ENCODE measurements at places on chromosomes 4 and X.

- DNase-seq, result no peak
These were observed 304.6 kb downstream of the ARAP2 start for GRCh38 chr4:35939751-35940150.

DNA sequence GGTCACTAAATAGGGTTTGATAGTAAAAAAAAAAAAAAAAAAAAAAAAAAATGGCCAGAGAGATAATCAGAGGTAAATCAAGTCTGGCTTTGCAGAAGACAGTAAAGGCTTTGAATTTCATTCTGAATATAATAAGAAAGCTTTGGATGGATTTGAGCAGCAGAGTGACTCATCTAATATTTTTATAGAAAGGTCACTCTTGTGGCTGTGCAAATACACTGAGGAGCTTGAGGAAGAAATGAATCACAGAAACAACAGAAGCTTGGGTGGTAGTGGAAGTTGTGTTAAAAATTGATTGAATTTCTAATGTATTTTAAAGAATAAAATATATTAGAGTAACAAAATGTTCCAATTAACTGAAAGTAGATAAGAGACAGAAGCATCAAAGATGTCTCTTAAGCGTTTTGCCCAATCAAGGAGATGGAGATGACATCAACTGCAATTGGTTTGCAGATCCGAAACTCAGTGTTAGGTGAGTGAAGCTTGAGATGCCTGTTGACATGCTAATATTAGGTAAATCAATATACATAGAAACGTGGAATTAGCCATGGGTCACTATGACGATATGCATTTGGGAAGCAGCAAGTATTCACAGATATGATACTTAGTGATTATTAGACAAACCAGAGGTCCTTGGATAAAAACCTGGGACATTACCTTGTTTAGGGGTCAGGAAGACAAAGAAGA lies 280.5 kb downstream of the GPM6A start:
- DNase-seq, result no peak

DNA sequence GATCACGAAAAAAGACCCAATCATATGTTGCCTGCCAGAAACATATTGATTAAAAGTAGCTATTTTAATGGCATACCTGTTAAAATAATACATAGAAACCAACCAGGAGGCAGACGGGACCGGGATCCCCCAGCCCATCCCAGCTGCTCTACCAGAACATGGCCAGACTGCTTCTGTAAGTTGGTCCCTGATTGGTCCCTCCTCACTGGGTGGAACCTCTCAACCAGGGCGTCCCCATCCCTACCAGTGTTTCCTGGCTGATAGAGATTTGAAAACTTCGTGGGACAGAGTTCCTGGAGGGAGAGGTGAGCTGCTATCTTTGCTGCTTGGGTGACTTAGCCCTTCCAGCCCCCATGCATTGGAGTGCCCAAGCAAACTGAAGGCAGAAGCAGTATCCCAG lies 256.2 kb downstream of the TRAM1L1 start:
- no peak for DNase-seq

GRCh38 chrX:103406256-103406655 lies 29.9 kb downstream of the BEX3 start:
- DNase-seq, result no peak

GRCh38 chr4:40874331-40874730 lies 124.6 kb downstream of the NSUN7 start:
- no peak for DNase-seq

DNA sequence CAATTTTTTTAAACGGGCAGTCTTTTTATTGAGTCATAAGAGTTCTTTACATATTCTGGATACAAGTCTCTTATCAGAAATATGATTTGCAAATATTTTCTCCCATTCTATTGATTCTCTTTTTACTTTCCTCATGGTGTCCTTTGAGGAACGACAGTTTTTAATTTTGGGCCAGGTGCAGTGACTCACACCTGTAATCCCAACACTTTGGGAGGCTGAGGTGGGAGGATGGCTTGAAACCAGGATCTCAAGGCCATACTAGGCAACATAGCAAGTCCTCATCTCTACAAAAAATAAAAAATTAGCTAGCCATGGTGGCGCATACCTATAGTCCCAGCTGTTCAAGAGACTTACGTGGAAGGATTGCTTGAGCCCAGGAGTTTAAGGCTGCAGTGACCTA lies 66.1 kb upstream of the RGN start:
- no peak for DNase-seq

DNA sequence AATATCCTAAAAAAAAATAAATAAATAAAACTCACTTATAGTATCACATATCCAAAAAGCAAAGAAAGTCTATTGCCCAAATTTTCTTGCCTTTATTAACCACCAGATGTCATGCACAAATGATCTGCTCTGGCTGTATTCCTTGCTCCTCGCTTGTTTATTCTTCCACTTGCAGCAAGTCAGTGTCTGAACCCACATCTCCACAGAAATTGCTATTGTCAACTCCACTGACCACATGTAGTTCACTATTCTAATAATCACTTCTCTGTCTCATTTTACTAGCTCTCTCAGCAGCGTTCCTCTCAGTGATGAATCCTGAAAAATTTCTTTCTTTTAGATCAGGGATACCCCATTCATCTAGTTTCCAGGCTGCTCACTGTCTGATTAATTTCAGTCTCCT lies 29.3 kb upstream of the CXXC4 start:
- DNase-seq, result no peak

- DNase-seq, result peak; percentile 0
These were observed 48.5 kb downstream of the ZCCHC12 start for GRCh38 chrX:118872102-118872566.

DNA sequence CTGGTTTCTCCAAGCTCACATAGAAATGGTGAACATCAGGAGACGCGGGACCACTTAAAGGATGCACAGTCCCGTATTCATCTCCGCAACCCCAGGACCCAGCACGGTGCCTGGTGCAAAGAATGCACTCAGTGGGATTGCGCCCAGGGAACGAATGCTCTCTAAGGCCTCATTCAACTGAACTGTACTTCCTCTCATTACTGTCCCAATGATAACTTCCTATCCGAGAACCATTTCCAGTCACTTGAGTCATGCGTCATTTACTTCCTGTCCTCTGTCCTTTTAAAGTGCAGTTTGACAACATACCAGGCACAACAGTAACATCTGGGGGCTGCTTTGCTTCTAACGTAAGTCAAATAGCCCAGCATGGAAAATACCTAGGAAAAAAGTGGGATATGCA lies 75.7 kb downstream of the RBM47 start:
- no peak for DNase-seq

- DNase-seq, result no peak
These were observed 34.0 kb upstream of the CYBB start for GRCh38 chrX:37745835-37746217.

GRCh38 chr4:80619070-80619674 lies 283.6 kb downstream of the CFAP299 start:
- no peak for DNase-seq

DNA sequence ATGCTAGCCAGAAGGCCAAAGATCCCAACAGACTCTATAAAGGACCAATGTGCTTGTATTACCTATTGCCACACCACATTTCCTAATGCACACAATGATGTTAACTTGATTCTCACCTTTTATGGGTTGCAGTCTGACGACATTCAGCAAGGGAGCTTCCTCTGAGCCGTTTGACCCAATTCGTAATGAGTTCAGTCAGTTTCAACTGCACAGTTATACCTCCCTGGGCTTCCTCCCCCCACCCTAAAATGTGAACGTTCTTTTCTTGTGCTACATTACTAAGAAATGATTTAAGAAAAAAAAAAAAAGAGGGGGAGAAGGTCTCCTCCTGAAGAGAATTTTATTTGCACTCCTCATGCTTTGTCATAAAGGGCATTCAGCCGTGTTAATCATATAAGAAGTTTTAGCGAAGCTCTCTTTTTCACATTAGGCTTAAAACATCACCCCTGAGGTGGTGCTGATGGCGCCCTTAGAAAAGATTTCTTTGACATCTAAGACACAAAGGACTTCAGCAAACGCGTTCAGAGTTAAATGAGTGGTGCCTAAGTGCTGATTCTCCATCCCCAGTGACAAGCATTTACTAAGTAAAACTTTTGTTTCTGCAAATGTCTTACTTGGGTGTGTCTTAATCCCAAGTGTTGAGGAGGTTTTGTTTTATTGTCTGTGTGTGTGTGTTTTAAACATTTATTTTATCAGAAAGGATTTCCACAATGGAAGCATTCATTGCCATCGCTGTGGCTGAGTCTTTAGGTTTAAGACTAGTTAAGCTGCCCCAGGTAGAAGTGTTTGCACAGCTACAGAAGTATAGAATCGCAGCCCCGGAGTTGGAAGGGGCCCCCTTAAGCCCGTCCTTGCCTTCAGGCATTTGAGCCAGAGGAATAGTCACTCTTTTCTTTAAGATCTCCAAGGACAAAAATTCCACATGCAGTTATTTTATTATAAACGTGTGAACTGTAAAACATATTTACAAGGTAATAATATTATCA lies 15.2 kb upstream of the GPC3 start:
- no peak for DNase-seq

DNA sequence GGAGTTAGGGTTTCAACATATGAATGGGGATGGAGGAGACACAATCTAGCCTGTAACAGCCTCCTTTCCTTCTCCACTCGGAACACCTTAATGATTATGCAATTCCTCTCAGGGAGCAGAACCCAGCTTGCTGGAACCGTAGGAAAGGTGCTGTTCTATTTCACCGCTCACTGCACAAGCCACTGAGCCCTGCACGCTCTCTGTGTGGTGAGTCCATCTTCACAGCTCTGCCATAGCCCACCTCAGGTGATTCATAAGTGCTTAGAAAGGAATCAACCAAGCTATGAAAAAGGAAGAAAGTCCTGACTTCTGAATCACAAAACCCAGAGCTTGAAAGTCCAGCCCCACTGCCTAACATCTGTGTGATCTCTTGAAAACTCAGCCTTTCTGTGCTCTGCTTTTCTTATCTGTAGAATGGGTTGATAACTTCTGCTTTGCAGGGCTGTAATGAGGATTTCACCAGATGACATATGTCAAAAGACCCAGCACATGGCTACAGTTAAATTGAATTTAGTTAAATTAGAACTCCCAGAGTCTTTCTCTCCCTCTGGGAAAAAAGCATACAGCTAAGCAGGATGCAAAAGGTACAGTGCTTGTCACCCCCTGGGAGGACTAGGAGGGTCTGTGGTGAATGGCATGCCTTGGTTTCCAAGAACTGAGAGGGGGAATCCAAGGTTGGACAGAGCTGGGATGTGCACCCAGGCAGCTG lies 91.6 kb downstream of the WFS1 start:
- no peak for DNase-seq

- DNase-seq, result no peak
These were observed 14.4 kb upstream of the ELF2 start for GRCh38 chr4:139191373-139191772.

- no peak for DNase-seq
These were observed 726.0 kb downstream of the C4orf33 start for GRCh38 chr4:129821963-129822362.

DNA sequence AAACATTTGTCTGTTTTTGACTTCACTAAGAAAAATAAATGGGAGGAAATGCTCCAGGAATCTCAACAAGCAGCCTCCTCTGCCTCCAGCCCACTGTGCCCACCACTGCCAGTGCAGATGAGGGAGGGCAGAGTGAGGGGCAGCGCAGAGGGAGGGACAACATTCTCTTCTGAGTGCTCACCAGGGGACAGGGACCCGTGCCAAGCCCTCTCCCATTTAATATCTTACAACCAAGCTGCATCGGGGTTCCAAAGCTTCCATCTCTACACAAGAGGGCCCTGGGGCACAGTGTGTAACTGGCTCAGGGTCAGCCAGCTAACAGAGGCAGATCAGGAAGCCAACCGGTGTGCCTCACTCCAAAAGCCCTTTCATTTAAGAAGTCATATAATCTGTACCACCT lies 120.4 kb downstream of the NSUN7 start:
- DNase-seq, result no peak

GRCh38 chrX:153870791-153871360 lies 15.1 kb downstream of the L1CAM start:
- DNase-seq, result no peak

DNA sequence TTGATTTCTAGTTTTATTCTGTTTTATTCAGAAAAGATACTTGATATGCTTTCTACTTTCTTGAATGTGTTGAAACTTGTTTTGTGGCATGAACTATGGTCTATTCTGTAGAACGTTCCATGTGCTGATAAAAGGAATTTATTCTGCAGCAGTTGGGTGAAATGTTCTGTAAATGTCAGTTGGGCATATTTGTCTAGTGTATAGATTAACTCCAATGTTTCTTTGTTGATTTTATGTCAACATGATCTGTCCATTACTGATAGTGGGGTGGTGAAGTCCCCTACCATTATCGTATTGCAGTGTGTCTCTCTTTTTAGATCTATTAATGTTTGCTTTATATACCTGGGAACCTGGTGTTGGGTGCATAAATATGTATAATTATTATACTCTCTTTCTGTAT lies 55.5 kb downstream of the CEP135 start:
- DNase-seq, result no peak

GRCh38 chr4:170827562-170828274 lies 738.0 kb upstream of the AADAT start:
- DNase-seq, result no peak

GRCh38 chrX:87409113-87409841 lies 108.3 kb upstream of the KLHL4 start:
- no peak for DNase-seq

DNA sequence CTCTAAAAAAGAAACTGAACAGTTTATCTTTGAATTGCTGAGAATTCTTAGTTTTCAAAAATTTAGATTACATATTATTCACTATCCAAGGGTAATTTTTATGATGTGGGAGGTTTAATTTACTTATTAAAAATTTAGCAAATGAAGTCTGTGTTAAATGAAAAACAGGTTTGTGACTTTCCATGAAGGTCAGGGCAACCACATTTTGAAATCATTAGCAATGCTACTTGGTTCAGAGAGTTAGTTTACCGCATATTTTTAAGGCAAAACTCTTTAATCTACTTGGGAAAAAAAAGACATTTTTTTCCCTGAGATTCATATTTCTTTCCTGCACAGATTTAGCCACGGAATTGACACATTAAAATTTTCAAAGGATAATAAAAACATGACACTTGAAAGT lies 37.3 kb upstream of the PRSS12 start:
- no peak for DNase-seq

GRCh38 chr4:90099812-90100211 lies 27.4 kb upstream of the CCSER1 start:
- no peak for DNase-seq

- DNase-seq, result no peak
These were observed 16.4 kb downstream of the BANK1 start for GRCh38 chr4:101806914-101807313.

GRCh38 chr4:151324752-151325110 lies 674 bp downstream of the SH3D19 start:
- peak; percentile 48 for DNase-seq

DNA sequence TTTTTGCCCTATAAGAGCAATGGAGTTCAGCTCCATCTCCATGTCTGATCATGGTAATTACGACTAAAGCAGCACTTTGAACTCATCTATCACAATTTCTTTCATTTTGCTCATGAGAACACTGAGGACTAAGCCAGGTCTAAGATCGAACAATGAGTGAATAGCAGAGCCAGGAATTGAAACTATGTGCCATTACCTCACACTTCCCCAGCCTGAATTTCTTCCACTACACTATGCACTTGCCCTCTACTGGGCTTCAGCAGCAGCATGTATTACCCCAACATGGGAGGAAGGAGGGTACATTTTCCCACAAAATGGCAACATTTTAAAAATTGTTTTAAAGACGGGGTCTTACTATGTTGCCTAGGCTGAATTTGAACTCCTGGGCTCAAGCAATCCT lies 274.7 kb upstream of the FGF13 start:
- no peak for DNase-seq

- DNase-seq, result no peak
These were observed 355.7 kb downstream of the MID1IP1 start for GRCh38 chrX:39157006-39157405.
